ENCODE measurements at places on chromosomes 7 and 10.

GRCh38 chr7:155418941-155419755 is 38.8 kb upstream of the EN2 start:
- no peak for DNase-seq

GRCh38 chr10:13770760-13771493 is 184.2 kb downstream of the PRPF18 start:
- no peak for DNase-seq

DNA sequence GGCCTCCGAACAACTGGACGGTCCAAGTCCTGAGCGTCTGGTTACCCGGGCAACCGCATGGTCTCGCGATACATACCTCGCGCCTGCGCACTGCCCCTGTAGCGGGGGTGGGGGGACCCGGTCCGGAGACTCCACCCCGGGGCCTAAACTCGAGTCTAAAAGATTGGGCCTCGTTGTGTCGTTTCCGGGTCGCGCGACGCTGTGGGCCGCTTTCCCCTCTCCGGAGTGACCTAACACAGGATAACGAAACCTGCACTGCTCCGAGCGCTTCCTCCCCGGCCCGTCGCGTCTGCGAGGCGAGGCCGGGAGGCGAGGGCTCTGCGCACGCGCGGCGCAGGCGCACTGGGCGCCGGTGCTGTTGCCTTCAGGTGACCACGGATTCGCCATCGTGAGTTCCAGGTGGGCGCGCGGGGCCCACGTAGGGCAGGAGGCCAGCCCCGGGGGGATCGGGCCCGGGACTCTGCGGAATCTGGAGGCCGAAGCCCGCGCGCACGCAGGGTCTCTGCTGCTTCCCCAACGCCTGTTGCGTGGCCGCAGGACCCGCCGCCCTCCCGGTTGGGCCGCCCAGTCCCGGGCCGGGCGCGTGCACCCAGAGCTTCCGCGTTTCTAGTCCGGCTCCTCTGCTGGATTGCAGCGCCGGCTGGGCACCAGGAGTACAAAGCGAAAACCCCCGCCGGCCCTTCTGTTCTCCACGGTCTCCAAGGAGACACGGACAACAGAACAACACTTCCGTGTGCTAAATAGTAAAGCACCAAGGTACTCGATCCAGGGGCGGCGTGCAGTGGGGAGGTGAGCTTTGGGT is at the start of gene RPP38:
Gene RPP38 (plus strand): TSS at position 345 of the 802 bp plus-strand sequence. CDS start 5,960 bp downstream, outside the sequence.
- DNase-seq, result peak; percentile 89

DNA sequence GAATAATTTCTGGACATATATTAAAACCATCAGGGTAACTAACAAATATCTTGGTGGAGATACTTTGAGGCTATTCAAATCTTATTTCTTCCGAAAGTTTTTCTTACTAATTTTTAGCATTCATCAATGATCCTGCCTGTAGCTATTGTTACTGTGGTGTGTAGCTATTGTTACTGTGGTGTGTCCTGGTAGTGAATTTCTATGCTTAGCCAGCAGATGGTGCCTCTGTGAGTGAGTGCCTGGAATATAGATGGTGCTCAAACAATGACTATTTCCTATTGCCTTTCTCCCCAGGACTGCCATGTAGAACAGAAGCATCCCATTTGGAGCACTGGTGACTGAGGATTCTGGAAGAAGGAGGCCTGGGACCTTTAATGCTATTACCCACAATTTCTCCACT is 245.7 kb downstream of the CCSER2 start:
- DNase-seq, result no peak

DNA sequence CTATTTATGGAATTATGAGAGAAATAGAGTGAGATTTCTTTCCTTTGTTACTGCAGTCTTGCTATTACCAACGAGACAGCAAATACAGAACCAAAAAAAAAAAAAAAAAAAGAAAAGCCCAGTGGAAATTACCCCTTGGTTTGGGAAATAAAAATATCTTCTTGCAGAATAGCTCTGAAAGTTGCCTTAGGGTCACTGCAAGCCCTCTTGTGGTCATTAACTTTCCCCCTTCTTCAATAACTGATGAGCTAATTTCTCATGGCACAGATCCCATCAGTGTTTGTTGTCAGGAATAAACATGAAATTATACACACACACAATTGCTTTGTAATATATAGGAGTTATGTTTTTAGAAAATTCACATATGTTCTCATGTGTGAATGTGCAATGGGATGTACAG is 111.0 kb upstream of the FEZF1 start:
- DNase-seq, result no peak

- no peak for DNase-seq
Measured at GRCh38 chr7:95295397-95295796, 28.9 kb downstream of the PON1 start.

Measured in stimulated activated CD4-positive, alpha-beta T cell treated with anti-CD3 and anti-CD28 coated beads, Interleukin-15, amount 100 ng/mL, for 1 hour (primary cell).